ENCODE measurements at places on chromosomes 1 and 21. TPM values are rescaled to one million over a fixed set of nuclear protein-coding genes. Genes with fewer than 3 reads are reported as not detected.
A peak's percentile ranks its signal among the peaks of the same experiment; 100 is the strongest.

NVL gene
- 38.0 TPM for total RNA-seq

TRAF3IP3 gene
- total RNA-seq, result 8.3 TPM

RAB42 gene
- total RNA-seq, result 5.7 TPM

ASPM gene
- 0.55 TPM for total RNA-seq

DEPDC1 gene
- total RNA-seq, result 4.1 TPM

VCAM1 gene
- 68.9 TPM for total RNA-seq

SRP9 gene
- 192 TPM for total RNA-seq

KIF1B gene
- 39.1 TPM for total RNA-seq

DNA sequence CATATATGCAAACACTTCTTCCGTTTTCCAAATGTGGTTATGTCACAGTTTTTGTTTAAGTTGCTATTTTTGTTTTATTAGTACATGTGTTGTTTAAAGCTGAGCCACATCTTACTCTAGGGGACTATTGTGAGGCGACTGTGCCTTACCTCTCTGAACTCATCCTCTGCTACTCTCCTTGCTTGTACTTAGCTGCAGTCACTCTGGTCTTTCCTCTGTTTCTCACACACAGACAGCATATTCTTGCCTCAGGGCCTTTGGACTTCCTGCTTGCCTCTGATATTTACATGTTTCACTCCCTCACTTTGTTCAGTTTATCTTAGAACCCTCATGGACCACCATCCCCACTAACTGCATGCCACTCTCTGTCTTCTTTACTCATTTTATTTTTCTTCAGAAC, 101.1 kb downstream of the MACF1 start:
- no peaks in the 10 kb centered on the region for H3K4me1 ChIP-seq
- H3K27ac ChIP-seq, result no peak overlapping the region
- peaks cover 37% of the 10 kb centered on the region for H3K36me3 ChIP-seq
- H3K27me3 ChIP-seq, result no peaks in the 10 kb centered on the region
- DNase-seq, result no peak

DNA sequence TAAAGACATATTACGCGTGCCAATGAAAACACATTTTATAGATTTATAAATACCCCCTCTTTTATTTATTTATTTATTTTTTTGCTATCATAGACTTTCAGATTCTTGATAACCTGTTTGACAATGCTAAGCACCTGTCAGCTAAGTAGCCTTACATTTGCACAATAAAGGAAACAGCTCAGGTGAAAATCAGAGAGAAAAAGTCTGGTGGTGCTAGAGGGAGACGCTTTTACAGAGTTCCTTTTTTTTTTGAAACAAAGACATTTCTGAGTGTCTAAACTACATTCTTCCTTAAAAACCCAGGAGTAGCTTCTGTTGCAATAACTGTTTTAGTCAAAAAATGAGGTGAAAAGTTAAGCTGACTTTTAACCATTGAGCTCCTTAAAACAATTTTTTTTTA, 1611.6 kb downstream of the NCAM2 start:
- no peak overlapping the region for H3K27ac ChIP-seq
- H3K27me3 ChIP-seq, result no peaks in the 10 kb centered on the region
- no peaks in the 10 kb centered on the region for H3K36me3 ChIP-seq
- DNase-seq, result no peak
- no peaks in the 10 kb centered on the region for H3K4me1 ChIP-seq
- H3K4me3 ChIP-seq, result no peak overlapping the region

- no peak overlapping the region for H3K4me3 ChIP-seq
- H3K36me3 ChIP-seq, result no peaks in the 10 kb centered on the region
- H3K27me3 ChIP-seq, result no peaks in the 10 kb centered on the region
These were observed 5.7 kb upstream of the ZDHHC18 start for GRCh38 chr1:26820784-26821269.

DNA sequence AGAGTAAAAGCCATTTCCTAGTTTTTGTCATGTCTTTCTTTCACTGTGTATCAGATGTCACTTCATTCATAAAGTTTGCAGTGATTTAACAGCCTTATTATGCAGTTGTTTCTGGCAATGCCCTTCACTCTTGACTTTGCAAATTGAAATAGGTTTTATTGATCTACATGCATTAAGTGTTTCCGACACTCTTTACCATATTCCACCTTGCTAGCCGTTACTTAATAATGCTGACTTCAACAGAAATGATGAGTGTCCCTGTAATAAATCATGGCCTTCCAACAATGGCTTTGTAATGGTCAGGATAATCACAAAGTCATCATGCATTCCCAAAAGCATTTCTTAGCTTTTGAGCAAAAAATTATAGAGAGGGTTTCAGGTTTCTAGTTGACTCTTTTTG, 236.8 kb upstream of the FMN2 start:
- H3K4me1 ChIP-seq, result no peaks in the 10 kb centered on the region
- DNase-seq, result no peak
- H3K27me3 ChIP-seq, result no peaks in the 10 kb centered on the region
- H3K36me3 ChIP-seq, result no peaks in the 10 kb centered on the region

DNA sequence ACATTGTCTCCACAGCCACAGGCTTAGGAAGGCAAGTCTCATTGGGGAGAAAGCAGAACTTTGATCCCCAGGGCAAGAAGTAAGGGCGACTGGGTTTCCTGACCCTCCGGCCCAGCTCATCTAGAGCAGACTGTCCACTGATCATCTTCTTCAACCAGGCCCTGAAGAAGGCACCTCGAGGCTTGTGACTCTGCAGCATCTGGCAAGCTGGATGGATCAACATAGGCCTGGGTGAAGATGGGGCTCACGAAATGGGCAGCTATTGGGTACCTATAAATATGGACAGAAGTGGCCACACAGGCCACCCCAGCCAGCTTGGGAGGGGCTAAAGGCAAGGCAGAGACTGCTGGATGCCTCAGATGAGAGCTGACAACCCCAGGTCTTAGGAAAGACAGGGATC, 13.0 kb downstream of the TAL1 start:
- no peak overlapping the region for H3K27ac ChIP-seq
- H3K36me3 ChIP-seq, result no peaks in the 10 kb centered on the region
- H3K4me3 ChIP-seq, result no peak overlapping the region
- H3K4me1 ChIP-seq, result no peaks in the 10 kb centered on the region

DNA sequence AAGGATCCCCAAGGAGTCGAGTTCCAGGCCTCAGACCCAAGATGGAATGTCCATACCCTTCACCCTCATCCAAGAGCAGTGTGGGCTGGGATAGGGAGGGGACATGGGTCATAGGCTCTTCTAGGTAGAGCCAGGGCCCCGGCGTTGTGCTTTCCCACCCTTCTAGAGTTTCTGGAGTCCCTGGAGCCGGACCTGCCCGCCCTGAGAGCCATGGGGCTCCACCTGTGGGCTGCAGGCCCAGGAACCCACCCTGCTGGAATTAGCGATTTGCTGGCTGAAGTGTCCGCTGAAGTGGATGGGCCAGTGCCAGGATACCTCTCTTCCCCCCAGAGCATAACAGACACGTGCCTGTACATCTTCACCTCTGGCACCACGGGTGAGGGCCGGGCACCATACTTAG, 1.1 kb downstream of the SLC27A3 start:
- DNase-seq, result no peak
- peaks cover 29% of the 10 kb centered on the region for H3K4me1 ChIP-seq
- H3K36me3 ChIP-seq, result peaks cover 20% of the 10 kb centered on the region
- H3K4me3 ChIP-seq, result peak overlapping the region; percentile 79
- H3K27ac ChIP-seq, result no peak overlapping the region

DNA sequence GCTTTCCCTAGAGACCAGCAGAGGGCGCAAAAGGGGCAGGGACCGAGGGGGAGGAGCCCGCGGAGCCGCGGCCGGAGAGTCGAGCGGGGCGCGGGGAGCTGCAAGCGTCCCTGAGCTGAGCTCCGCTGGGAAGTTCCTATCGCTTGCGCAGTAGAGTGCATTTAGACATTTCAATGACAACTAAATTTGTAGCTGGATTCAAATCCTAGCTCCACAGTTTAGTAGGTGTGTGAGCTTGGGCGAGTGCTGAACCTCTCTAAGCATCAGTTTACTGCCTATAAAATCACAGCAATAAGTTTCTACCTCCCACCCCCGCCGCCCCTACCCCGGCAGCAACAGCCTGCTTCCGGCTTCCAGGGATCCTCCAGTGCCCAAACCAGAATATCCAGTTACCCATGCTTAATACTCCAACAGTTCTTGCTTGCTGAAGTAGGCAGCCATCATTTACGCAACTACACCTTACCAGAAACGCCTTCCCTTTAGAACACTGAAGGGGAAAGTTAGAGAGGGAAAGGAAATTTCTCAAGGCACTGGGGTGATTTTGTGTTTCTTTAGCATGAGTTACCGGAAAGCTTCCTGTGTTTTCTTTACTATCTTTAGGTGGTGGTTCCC, 9.1 kb downstream of the TLR5 start:
- no peak overlapping the region for H3K27ac ChIP-seq
- no peak overlapping the region for H3K4me3 ChIP-seq
- H3K27me3 ChIP-seq, result no peaks in the 10 kb centered on the region
- H3K4me1 ChIP-seq, result peaks cover 46% of the 10 kb centered on the region
- no peaks in the 10 kb centered on the region for H3K36me3 ChIP-seq

GRCh38 chr1:38489844-38490270, 369.7 kb downstream of the RRAGC start:
- peak; percentile 19 for DNase-seq
- no peaks in the 10 kb centered on the region for H3K4me1 ChIP-seq
- H3K27ac ChIP-seq, result no peak overlapping the region
- H3K27me3 ChIP-seq, result no peaks in the 10 kb centered on the region

DNA sequence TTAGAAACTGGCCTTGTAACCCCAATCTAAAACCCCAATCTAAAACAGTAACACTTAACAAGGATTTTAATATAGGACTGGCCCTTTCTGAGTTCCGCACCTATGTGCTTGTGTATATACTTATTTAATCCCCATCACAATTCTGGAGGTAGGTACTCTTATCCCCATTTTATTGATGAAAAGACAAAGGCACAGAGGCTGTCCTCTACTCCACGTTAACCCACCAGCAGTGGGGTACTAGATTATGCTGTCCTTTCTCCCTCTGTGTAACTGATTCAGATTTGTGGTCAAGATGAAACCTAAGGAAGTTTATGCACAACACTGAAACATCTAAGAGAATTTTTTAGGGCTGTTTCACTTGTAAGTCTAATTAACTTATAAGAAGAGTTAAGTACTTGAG, 175.3 kb downstream of the RERE start:
- H3K4me1 ChIP-seq, result peaks cover 5% of the 10 kb centered on the region
- H3K27ac ChIP-seq, result no peak overlapping the region
- no peaks in the 10 kb centered on the region for H3K36me3 ChIP-seq
- H3K4me3 ChIP-seq, result no peak overlapping the region
- no peaks in the 10 kb centered on the region for H3K27me3 ChIP-seq

- peaks cover 4% of the 10 kb centered on the region for H3K36me3 ChIP-seq
- no peaks in the 10 kb centered on the region for H3K27me3 ChIP-seq
- H3K27ac ChIP-seq, result no peak overlapping the region
- H3K4me1 ChIP-seq, result no peaks in the 10 kb centered on the region
- DNase-seq, result no peak
These were observed 87.3 kb downstream of the RPS6KC1 start for GRCh38 chr1:213138391-213138790.

Data from lung (tissue), 17 donors.